Activated CD4-positive, alpha-beta memory T cell treated with anti-CD3 and anti-CD28 coated beads, Interleukin-2, amount 10 ng/mL, durations not matched to agents 7 days and 5 days (primary cell): ENCODE measurements at places on chromosomes 6 and 20. TPM values are rescaled to one million over a fixed set of nuclear protein-coding genes. Genes with fewer than 3 reads are reported as not detected.

GRCh38 chr6:31634131-31634530 is 13.6 kb downstream of the PRRC2A start:
- no peaks in the 10 kb centered on the region for H3K27me3 ChIP-seq
- DNase-seq, result no peak
- H3K4me1 ChIP-seq, result peaks cover 2% of the 10 kb centered on the region
- no peak overlapping the region for H3K27ac ChIP-seq

- H3K27me3 ChIP-seq, result no peaks in the 10 kb centered on the region
- no peak for DNase-seq
- no peak overlapping the region for H3K27ac ChIP-seq
- H3K4me1 ChIP-seq, result no peaks in the 10 kb centered on the region
Observed at GRCh38 chr20:53974785-53975555, 95.4 kb downstream of the BCAS1 start.

DNA sequence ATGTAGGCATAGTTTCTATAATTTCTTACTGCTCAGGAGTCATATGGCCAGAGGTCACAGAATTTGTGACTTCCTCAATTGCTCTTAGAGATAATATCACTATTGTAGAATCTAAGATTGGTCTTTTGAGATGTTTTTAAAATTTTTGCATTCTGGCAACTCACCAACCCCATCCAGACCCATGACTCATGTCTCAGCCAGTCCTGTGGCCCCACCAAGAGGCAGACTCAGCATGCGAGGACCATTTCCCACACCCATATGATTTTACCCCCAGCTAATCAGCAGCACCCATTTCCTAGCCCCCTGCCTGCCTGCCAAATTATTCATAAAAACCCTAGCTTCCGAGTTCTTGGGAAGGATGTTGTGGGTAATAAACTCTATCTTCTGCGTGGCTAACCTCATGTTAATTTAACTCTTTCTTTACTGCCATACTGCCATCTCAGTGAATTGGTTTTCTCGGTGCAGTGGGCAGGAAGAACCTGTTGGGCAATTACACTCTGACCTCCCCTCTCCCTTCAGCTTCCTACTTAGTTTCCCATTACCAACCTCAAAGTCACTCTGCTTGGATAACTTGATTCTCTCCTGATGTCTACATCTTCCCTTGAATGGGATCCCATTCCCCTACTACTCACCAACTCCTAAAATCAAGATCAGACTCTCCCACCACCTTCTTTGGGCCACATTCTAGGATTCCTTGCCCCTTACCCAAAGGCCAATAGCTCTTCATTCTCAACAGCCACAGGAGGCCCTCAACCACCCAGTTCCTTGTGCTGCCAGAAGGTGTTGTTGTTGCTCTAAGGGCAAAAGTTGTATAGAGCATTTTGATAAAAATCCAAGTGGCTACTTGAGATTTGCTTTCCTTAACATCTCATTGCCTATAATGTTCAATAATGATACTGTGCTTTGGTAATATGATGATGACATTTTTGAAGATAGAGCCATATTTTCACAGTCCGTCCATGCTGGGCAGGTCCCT is 16.2 kb upstream of the IYD start:
- H3K4me1 ChIP-seq, result peaks cover 5% of the 10 kb centered on the region
- DNase-seq, result no peak
- H3K27me3 ChIP-seq, result peaks cover 10% of the 10 kb centered on the region
- no peak overlapping the region for H3K4me3 ChIP-seq

- H3K36me3 ChIP-seq, result peaks cover 72% of the 10 kb centered on the region
- H3K27ac ChIP-seq, result no peak overlapping the region
- H3K4me3 ChIP-seq, result no peak overlapping the region
- no peaks in the 10 kb centered on the region for H3K27me3 ChIP-seq
- DNase-seq, result no peak
Observed at GRCh38 chr6:151412909-151413308, 21.6 kb upstream of the ZBTB2 start.

GRCh38 chr6:81067057-81067456 is 685.4 kb downstream of the TENT5A start:
- H3K4me3 ChIP-seq, result no peak overlapping the region
- no peaks in the 10 kb centered on the region for H3K4me1 ChIP-seq
- no peaks in the 10 kb centered on the region for H3K36me3 ChIP-seq
- H3K27me3 ChIP-seq, result no peaks in the 10 kb centered on the region
- no peak overlapping the region for H3K27ac ChIP-seq
- no peak for DNase-seq

GRCh38 chr6:150372051-150372450 is 3.2 kb downstream of the IYD start:
- H3K36me3 ChIP-seq, result no peaks in the 10 kb centered on the region
- no peaks in the 10 kb centered on the region for H3K4me1 ChIP-seq
- no peak for DNase-seq
- H3K4me3 ChIP-seq, result no peak overlapping the region

GRCh38 chr6:50380406-50381098 is 330.8 kb upstream of the DEFB112 start:
- H3K27me3 ChIP-seq, result no peaks in the 10 kb centered on the region
- no peak for DNase-seq
- H3K4me3 ChIP-seq, result no peak overlapping the region
- H3K4me1 ChIP-seq, result no peaks in the 10 kb centered on the region

The OXT gene
- total RNA-seq, result not detected

- H3K36me3 ChIP-seq, result no peaks in the 10 kb centered on the region
- no peak overlapping the region for H3K4me3 ChIP-seq
- H3K27me3 ChIP-seq, result peaks cover 4% of the 10 kb centered on the region
- no peaks in the 10 kb centered on the region for H3K4me1 ChIP-seq
- no peak for DNase-seq
Observed at GRCh38 chr6:134757911-134758361, 192.0 kb downstream of the ALDH8A1 start.

The BANF2 gene
- total RNA-seq, result not detected

DNA sequence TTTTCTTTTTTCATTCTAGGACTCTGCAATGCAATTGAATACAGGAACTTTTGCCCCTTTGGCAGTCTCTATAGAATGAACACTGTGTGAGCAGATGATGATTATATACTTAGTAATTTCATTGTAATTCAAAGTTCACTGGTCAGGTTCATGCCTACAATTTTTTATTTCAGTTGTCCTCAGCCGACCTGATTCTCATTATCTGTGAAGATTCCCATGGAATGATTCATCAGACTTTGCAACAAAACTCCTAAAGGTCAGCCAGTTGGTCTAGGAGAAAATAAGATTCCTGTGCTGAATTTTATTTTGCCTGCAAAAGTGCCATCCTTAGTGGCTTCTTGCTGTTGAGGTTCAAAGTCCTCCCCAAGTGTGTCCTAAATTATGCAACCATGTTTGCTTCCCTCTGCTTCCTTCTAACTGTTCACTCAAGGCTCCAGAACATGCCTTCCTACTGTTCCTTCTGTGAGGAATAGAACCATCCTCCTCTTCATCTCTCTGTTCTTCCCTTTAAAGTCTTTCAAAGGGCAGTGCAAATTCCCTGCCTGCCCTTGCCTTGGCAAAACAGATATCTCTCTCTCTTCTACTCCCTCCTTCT is 194.2 kb upstream of the CNR1 start:
- H3K4me3 ChIP-seq, result no peak overlapping the region
- H3K36me3 ChIP-seq, result no peaks in the 10 kb centered on the region
- no peaks in the 10 kb centered on the region for H3K27me3 ChIP-seq
- no peak overlapping the region for H3K27ac ChIP-seq
- DNase-seq, result no peak

The BMP6 gene
- not detected for total RNA-seq

The RAMACL gene
- not detected for total RNA-seq

GRCh38 chr6:169583886-169584541 is 117.8 kb downstream of the WDR27 start:
- DNase-seq, result no peak
- no peaks in the 10 kb centered on the region for H3K27me3 ChIP-seq
- H3K36me3 ChIP-seq, result peaks cover 3% of the 10 kb centered on the region
- H3K4me3 ChIP-seq, result no peak overlapping the region
- no peak overlapping the region for H3K27ac ChIP-seq

DNA sequence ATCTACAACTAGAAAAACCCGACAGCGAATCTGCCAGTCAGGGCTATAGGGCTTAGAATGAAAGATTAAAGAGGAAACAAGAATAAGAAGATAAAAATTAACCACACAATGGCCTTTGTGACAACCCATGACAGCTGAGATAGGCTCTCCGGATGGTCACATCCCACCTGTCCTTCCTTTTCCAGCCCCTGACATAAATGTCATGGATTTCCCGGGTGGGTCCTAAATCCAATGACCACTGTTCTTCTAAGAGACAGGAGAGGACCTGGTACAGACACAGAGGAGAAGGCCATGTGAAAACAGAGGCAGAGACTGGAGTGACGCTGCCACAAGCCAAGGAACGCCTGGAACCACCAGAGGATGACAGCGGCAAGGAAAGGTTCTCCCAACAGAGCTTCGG is 41.8 kb downstream of the ATXN1 start:
- no peak overlapping the region for H3K27ac ChIP-seq
- peaks cover 50% of the 10 kb centered on the region for H3K4me1 ChIP-seq
- H3K4me3 ChIP-seq, result no peak overlapping the region

DNA sequence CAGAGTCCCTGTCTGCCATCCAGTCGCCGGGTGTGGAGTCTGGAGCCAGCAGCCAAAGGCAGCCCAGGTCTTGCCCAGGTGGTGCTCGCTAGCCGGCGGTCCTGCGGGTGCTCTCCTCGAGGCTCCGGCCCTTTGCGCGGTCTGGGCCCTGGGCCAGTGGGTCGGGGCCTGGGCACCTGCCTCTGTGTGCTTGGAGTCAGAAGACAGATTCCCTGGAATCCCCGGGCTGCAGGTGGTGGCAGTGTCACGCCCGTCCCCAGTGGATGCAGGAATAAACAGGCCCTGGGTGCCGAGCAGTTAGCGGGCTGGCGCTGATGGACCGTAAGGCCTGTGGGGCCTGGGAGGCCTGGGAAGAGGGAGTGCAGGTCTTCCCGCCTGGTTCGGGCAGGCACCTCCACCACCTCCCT is 5.3 kb downstream of the SS18L1 start:
- H3K27ac ChIP-seq, result no peak overlapping the region
- H3K36me3 ChIP-seq, result peaks cover 33% of the 10 kb centered on the region
- H3K27me3 ChIP-seq, result no peaks in the 10 kb centered on the region
- no peak for DNase-seq

DNA sequence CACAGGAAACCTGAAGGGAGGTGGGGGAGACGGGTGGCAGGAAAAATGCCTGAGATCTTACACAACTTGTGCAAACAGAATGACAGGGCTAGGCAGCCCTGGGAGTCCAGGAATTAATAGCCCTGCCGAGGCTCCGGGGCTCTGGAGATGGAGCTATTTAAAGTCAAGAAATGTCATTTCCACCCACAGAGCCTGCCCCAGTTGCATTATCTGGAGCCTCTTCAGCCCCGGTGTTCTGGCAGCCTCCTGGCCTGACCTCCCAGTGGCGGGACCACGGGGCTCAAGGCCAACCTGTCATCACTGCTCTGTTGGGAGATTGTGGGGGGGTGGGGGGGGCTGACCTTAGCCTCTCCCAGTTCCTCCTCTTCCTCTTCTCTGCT is 28.5 kb upstream of the SCUBE3 start:
- H3K4me3 ChIP-seq, result no peak overlapping the region
- DNase-seq, result no peak
- no peaks in the 10 kb centered on the region for H3K36me3 ChIP-seq
- no peak overlapping the region for H3K27ac ChIP-seq
- H3K4me1 ChIP-seq, result peaks cover 2% of the 10 kb centered on the region
- peaks cover 40% of the 10 kb centered on the region for H3K27me3 ChIP-seq

DNA sequence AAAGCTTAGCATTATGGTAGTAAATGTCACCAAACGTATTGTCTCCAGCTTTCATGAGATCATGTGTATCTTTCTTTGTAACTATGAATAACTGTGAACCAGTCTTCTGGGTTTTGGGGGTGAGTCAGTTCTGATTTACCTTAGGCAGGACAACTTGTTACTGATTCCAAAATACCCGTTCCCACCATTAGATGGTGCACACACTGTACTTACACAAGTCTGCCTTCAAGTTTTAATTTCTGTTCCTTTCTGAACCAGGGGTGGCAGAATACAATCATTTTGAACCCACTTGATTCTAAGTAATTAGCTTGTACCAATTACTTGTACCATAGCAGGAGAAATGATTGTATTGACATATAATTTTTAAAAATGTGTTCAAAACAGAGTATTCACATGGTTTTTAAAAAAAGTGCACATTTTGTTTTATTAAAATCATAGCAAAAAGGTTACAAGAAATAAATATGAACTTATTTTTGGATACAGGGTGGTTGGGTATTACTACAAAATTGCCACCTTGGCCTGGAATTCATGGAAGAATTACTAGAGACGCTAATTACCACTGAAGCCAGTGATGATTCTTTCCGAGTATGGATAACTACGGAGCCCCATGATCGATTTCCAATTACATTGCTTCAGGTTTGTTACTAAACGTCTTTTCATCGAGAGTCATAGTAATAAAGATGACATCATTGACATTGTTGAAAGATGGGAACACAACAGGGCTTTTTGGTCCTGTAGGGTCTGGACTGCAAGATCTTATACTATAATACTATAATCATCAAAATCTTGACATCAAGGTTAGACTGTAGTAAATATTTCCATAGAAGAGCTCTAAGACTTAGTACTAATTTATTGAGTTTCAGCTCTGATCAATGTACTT is 75.2 kb upstream of the GLP1R start:
- no peak overlapping the region for H3K4me3 ChIP-seq
- H3K36me3 ChIP-seq, result no peaks in the 10 kb centered on the region
- no peaks in the 10 kb centered on the region for H3K4me1 ChIP-seq
- no peak for DNase-seq

- H3K36me3 ChIP-seq, result no peaks in the 10 kb centered on the region
- no peaks in the 10 kb centered on the region for H3K4me1 ChIP-seq
- H3K27ac ChIP-seq, result no peak overlapping the region
- no peak for DNase-seq
- H3K27me3 ChIP-seq, result no peaks in the 10 kb centered on the region
- no peak overlapping the region for H3K4me3 ChIP-seq
Observed at GRCh38 chr6:78530208-78530607, 337.1 kb upstream of the IRAK1BP1 start.

DNA sequence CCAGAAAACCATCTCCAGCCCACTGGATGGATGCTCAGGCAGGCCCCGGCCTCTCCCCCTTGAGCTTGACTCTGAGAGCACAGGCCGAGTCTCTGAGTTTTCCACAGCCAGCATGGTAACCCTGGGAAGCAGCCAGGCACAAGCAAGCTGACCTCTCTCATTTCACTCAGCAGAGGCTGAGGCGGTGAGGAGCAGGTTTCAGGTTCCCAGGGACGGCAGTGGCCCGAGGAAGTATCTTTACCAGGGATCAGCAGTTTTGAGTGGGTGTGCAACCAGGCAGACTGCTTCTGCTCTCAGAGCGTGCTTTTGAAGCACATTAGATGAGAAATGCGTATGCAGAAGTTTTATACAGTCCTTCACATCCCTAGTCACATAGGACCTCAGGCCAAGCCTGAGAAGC is 12.6 kb downstream of the HCK start:
- H3K36me3 ChIP-seq, result no peaks in the 10 kb centered on the region
- DNase-seq, result no peak
- peaks cover 18% of the 10 kb centered on the region for H3K4me1 ChIP-seq
